ENCODE measurements at places on chromosomes 5 and 9. TPM values are rescaled to one million over a fixed set of nuclear protein-coding genes. Genes with fewer than 3 reads are reported as not detected.

DNA sequence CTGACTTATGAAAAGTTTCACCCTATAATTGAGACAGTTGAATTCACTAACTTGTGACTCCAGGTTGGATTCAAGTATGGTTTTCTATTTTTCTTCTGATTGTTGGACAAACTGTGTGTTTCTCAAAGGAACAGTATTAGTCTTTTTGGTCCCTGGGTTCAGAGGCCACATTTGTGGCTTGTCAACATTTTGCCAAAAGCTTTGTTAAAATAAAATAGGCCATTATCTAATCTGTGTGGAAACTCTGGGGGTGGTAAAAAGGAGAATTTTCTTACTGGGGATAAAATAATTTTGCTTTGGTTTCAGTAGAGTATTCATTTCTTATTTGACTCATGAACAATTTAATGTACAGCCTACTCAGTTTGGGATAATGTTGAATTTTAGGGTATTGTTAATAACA is 166.3 kb downstream of the TMEM167A start:
- DNase-seq, result no peak

- DNase-seq, result no peak
These were observed 518 bp upstream of the FAM13B start for GRCh38 chr5:138033386-138033808.

GRCh38 chr9:133971981-133972941 is 19.9 kb downstream of the VAV2 start:
- no peak for DNase-seq

GRCh38 chr5:33260098-33260497 is 180.7 kb upstream of the TARS1 start:
- DNase-seq, result no peak

DNA sequence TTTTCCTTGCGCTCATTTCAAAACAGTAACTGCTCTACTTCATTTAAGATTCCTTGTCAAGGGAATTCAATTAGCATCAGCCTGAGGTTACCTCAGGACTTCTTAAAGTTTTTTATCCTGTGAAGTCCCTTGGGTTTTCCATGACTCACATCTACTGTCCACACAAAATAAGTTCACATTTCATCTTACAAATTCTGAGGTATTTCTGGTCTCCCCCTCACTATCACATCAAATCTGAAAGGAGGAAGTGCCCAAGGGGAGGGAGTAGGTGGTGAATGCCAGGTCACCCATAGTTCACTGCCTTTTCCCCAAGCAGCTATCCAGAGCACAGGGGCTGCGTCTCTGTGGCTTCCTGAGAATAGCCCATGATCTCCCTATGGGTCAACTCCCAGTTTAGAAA is 227.1 kb upstream of the NREP start:
- no peak for DNase-seq

DNA sequence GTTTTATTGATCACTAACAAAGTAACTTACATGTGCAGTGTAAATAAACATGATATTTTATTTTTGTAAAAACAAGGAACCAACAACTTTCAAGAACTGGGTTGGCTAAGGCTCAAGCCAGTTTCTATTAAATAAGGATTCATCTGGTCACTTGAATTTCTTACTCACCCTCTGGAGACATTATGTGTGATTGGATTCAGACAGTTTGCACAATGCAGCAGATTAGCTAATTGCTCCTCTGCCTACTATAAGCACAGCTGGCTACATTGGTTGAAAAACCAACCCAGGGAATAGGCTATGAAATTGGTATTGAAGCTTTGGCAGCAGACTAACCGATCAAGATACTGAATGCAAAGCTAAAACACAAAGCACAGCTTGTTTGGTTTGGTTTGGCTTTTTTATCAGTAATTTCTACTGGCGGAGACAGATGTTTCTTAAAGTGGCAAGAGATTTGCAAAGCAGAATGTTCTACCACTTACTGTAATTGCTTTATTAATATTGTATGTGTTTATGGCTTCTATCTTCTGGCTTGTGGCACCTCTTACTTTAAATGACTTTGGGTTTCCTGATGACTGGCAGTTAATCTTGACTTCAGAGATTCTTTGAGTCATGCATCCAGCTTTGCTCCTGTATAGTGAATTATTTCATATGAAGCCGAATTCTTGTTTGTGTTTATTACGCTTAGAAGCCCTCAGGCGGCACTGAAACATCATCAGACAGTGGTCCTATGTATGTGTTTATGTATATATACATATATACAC is 231.5 kb downstream of the MPDZ start:
- no peak for DNase-seq

DNA sequence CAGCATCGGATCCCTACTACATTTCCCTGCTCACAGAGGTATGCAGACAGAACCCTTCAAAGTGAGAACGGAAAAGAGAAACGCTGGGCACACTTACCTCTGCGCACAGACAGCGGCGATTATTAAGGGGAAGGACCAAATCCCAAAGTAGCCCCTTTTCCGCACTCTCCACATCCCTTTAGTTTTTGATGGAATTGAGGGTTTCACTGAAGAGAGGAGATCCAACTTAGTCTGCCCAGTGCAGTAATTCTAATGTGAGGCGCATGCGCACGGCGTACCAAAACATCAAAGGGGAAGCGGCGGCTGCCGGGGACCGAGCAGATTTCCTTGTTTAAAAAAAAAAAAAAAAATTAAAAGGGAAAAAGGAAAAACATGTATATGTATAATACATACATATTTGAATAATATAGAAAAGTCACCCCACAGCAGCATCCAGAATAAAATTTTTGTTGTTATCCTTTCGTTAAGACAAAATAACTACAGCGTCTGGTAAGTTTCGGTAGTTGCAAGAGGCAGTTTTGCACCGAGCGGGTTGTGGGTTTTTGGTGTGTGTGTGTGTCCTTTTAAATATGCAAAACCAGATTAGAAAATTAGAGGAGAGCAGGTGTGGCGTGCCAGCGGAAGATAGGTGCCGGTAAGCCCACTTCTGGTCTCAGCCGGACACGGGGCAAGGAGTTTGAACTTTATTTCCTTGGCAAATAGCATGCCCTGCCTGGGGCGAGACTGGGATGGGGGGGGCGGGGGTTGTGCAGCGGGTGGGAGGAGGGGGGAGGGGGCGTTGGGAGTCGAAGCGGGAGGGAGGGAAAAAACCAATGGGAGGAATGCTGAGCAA is at the start of gene GABRB2:
Gene GABRB2 (minus strand): TSS at position 256 of the 832 bp plus-strand sequence. CDS start 82 bp downstream, at position 174.
- peak; percentile 73 for DNase-seq

DNA sequence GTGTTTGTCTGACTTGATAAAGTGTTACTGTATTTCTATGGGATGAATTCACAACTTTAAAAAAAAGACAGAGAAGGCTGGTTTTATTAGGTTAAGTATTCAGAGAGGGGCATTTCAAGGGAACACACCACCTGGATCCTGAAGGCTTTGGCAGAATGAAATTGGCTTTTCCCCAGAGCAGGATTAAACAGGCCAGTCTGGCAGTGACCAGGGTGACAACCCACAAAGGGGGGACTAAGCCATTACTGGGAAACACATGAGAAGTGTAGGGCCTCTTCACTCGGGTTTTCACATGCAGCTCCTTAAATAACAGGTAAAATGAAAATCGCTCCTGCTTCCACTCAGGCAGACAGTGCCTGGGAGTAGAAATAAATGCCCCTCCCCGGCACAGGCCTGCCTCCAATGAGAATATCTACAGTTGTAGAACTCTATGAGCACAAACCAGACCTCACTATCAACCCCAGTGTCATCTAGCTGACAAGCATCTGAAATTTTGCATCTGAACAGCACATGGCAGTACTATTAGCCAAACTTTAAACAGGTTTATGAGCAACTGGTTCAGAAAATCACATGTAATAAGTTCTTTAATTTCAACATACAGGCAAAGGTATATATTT is 85.8 kb downstream of the LHFPL2 start:
- DNase-seq, result no peak

DNA sequence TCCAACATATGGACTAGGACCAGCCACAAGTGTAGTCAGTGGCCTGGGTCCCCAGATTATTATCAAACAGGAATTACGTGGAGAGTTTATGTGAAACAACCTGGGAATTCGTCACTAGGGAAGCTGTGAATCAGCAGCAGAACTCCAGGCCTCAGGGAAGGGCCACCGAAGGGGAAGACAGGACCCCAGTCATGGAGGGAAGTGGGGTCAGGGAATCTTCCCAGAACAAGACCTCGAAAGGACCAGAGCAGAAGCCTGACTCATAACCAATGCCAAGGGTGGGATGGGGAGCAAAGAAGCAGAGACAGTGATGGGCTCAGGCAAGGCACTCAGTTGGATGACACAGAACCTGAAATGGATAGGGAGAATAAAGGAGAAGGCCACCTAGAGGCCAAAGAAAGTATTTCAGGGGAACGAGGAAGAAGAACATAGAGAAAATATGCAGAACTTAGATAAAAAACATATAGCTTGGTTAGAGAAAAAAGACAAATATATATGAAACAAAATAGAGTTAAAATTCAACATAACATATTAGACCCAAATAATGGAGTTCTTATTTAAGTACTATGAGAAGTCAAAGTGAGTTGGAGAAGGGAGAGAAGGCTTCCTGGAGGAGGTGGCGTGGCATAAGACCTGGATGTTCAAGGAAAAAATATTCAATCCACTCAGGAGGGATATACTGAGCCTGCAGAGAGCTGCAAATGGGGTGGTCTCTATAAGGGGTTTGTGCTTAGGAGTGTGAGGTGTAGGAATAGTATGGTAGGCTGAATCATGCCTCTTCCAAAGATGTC is 66.7 kb upstream of the CAST start:
- DNase-seq, result no peak

DNA sequence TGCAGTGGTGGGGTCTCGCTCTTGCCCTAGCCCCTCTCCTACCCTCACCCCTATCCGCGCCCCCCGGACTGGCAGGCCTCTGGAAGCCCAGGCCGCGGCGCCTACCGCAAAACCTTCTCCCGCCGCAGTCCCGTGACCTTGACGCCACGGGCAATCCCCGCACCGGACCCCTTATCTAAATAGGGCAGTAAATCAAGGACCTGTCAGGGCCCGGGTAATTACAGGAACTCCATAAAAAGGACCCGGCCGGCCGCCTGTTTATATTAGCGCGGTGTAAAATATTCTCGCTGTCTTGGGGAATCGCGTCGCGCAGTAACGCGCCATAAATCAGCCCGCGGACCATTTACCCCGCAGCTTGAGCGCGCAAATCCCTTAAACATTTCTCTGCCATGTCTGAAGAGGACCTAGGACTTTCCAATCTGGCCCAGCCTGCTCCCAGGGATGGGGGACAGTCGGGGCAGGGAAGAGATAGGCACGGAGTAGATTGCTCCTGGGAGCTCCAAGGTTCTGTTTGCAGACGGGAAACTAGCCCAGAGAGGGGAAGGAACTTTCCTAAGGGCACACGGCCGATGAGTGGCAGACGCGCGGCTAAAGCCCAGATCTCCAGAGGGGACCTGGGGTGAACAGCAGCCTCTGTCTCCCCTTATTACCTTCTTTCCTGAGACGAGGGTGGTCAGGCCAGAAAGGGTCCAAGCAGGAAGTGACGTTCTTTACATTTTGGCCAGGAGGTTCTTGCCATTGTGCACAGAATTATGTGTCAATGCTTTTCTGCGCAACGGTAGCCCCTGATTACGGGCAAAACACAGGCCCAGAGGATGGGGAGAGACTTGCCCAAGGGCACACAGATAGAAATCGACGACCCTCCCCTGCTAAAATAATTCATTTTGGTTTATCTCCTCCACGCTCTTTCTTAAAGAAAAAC is 4.8 kb upstream of the HAND1 start:
- DNase-seq, result no peak

GRCh38 chr9:87139099-87139730 is 191.9 kb upstream of the GAS1 start:
- peak; percentile 95 for DNase-seq

IFNA21 gene
- total RNA-seq, result not detected

C9orf50 gene
- not detected for total RNA-seq

SEC61B gene
- total RNA-seq, result 113 TPM

All from muscle of leg (tissue), 16 donors.